Ovary (tissue), 10 donors: ENCODE measurements at places on chromosomes 5 and 9. TPM values are rescaled to one million over a fixed set of nuclear protein-coding genes. Genes with fewer than 3 reads are reported as not detected.

Gene GABRG2
- not detected for polyA plus RNA-seq

Gene RIMOC1
- 10.7 TPM for polyA plus RNA-seq

Gene RASA1
- 19.6 TPM for polyA plus RNA-seq

Gene WDR38
- not detected for polyA plus RNA-seq

Gene NUTM2G
- not detected for polyA plus RNA-seq

Gene SEC24A
- polyA plus RNA-seq = 5.0 TPM

Gene DNM1
- polyA plus RNA-seq = 2.0 TPM

Gene CRB2
- polyA plus RNA-seq = 0.13 TPM

Gene GIN1
- 6.0 TPM for polyA plus RNA-seq

Gene PCDHB2
- polyA plus RNA-seq = 1.7 TPM

Gene B4GALT7
- 8.5 TPM for polyA plus RNA-seq

Gene ASS1
- polyA plus RNA-seq = 87.0 TPM

Gene IRX1
- not detected for polyA plus RNA-seq

Gene KIAA0825
- 0.70 TPM for polyA plus RNA-seq

Gene OBP2B
- polyA plus RNA-seq = not detected

Gene FREM1
- polyA plus RNA-seq = 0.79 TPM

Gene IFNA13
- polyA plus RNA-seq = not detected

Gene DELE1
- 39.0 TPM for polyA plus RNA-seq

Gene IFT74
- polyA plus RNA-seq = 9.2 TPM

Gene SNCAIP
- polyA plus RNA-seq = 46.9 TPM

Gene SKP1
- polyA plus RNA-seq = 1,077 TPM

Gene SPATA31A3
- polyA plus RNA-seq = not detected

Gene FCN1
- polyA plus RNA-seq = 1.4 TPM

Gene S1PR3
- polyA plus RNA-seq = 18.5 TPM

Gene IL3
- polyA plus RNA-seq = not detected

Gene CYSRT1
- not detected for polyA plus RNA-seq
